ENCODE measurements at places on chromosomes 3 and 15.

- DNase-seq: no peak
Measured at GRCh38 chr3:156721687-156722618, 47.6 kb downstream of the TIPARP start.

DNA sequence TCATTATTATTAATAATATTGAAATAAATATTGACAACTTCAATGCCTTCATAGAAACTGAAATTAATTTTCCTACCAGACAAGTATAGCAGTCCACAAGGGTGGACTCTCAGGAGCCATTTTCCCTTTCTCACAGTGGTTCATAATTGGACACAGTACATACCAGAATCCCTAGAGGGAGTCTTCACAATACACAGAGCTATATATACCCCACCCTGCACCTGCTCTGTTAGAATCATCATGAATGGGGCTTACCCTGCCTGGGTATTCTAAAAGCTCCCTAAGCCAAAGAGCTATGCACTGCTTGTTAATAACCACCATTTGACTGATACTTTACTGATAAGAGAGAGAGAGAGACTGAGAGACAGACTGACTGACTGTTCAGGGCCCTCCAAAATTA, 134.9 kb downstream of the FEZF2 start:
- DNase-seq: no peak

DNA sequence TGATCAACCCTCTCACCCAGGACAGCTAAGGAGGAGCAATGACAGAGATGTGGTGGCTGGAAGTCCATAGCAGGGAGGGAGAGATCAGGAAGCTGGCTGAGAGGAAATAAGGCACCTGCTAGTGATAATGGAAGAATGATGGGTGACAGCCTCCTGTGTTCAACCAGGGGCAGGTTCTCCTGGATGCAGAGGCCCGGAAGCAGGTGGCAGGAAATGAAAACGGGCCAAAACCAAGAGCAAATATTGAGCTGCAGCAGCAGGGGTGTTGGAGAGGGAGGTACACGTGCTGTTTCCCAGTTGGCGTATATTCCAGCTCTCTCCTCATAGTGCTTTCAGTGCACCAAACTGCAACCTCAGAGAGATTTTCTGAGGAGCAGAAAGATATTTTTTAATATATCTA, 213.4 kb upstream of the TBL1XR1 start:
- peak; percentile 39 for DNase-seq

DNA sequence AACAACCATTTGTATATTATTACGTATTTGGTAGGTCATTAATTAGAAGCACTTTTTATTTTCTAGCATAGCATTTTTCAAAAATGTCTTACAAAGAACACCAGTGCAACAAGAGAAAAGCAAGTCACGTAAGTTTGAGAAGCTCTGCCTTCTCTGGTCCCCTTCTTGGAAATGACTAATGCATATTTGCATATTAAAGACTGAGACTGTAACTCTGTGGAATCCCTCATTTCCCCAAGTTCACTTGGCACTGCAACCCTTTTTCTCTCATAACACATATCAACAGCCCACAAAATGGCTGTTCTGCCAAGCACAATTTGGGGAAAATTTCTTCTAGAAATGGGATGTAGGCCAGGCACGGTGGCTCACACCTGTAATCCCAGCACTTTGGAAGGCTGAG, 176.3 kb downstream of the ERC2 start:
- no peak for DNase-seq

GRCh38 chr3:142563496-142563997, 15.0 kb downstream of the ATR start:
- DNase-seq: no peak

- no peak for DNase-seq
Measured at GRCh38 chr15:38028869-38029268, 94.4 kb downstream of the TMCO5A start.

GRCh38 chr15:82803793-82804574, 1.9 kb downstream of the FSD2 start:
- DNase-seq: no peak

- no peak for DNase-seq
Measured at GRCh38 chr15:37572401-37572800, 362.0 kb upstream of the TMCO5A start.

DNA sequence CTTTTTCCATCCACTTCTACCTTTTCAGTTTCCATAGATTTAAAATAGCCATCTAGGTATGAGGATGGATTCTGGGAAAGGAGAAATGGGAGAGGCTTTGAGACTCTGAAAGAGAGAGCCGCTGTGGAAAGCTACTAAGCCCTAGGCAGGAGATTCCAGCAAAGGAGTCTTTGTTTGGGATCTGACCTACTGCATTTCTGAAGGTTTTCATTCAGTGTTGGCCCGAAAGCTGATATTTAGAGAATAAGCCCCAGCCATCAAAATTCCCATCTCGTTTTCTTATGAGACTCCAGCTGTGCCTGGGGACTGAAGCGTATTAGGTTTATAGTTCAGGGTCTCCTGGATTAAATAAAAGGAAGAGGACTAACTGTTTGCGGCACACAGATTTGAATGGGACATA, 19.5 kb downstream of the LIPH start:
- DNase-seq: no peak

DNA sequence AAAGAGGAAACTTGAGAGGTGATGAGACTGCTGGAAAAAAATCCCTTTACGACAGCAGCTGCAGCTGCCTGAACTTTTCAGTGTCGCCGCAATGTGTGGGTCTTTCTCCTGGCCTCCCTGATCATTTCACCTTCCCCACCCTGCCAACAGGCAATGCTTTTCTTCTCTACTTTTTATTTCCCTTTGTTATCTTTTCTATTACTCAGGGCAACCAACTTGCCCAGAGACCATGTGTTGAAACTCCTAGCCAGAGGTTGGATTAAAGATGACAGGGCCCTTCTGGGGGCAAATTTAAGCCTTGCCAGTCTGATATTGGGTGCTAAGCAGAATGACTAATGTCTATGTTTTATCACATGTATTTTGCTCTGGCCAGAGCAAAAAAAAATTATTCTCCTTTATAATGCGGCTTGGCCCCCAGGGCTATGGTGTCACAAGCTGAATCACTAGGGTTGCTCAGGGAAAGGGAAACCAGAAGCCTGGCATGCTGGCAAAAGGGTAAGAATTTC, 51.5 kb upstream of the CFAP20DC start:
- no peak for DNase-seq
